ENCODE measurements at places on chromosomes 5 and 9.
A peak's percentile ranks its signal among the peaks of the same experiment; 100 is the strongest.

- no peak for DNase-seq
Observed at GRCh38 chr9:96137671-96138429, 164.1 kb downstream of the HSD17B3 start.

DNA sequence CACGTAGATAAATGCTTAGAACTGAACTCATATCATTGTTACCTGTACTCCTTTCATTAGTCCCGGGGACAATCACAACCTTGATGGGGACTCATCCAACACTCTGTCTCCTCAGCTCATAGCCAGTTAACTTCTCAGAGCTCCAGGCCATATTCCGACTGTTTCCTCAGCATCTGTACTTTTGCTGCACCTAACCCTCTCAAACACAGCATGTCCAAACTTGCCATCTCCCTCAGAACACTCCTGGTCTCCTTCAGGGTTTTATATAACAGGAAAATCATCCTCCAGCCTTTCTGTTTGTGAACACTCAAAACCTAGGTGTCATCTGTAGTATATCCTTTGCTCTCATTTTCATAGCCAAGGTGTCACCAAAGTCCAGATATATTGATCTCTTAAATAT is 150.5 kb downstream of the CDH6 start:
- DNase-seq: no peak

DNA sequence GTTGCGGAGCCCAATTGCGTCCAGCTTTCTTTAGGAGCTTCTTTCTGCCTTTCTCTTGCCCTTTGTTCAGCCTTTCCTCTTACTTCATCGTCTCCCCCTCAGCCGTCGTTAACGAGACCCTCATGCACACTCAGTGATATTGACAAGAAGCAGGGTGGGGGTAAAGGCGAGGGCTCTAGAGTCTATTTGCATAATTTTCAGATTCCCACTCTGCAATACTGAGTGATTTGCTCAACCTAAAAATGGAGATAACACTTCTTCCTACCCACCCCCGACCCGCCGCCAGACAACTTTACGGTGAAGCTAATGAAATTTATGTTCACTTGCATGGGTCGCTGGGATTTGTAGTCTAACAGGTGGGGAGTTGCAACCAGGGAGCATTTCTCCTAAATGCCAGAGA is 1.3 kb upstream of the TBC1D2 start:
- DNase-seq: no peak

DNA sequence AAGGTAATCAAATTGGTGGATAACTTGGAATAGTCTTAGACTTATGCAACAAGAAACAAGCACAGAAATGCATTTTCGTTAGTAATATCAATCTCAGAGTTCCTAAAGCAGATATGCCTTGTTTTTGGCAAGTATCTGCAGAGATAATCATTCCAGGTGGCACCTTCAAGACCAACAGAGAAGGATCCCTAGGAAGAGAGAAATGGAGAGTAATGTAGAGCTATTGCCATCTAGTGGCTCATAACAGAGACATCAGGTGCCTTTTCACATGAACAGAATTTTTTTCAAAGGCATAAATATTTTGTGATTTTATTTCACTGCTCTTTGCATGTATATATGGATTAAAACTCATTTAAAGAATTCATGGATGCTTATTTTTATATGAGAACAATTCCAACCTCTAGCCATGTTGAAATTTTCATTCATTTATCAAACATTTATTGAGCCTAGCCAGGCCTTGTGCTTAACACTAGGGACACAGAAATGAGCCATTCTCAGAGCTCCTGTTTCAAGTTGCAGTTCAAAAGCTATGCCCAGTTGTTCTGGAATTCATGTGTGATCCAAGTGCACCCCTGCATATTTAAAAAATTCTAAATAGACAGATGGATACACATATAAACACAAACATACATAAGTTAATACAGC is 117.5 kb upstream of the OR13F1 start:
- DNase-seq: peak; percentile 62

DNA sequence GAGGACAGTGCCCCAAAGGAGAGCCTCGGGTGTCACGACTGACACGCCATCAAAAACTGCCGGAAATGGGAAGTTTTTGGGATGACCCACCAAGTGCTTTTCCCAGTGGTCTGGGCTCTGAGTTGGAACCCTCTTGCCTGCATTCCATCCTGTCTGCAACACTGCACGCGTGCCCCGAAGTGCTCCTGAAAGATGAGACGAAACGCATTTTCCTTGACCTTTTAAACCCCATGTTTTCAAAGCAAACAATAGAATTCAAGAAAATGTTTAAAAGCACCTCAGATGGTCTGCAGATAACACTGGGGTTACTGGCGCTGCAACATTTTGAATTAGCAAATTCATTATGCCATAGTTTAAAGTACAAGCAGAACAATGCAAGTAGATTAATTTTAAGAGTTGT is 92.9 kb downstream of the ANKRD18A start:
- DNase-seq: no peak

DNA sequence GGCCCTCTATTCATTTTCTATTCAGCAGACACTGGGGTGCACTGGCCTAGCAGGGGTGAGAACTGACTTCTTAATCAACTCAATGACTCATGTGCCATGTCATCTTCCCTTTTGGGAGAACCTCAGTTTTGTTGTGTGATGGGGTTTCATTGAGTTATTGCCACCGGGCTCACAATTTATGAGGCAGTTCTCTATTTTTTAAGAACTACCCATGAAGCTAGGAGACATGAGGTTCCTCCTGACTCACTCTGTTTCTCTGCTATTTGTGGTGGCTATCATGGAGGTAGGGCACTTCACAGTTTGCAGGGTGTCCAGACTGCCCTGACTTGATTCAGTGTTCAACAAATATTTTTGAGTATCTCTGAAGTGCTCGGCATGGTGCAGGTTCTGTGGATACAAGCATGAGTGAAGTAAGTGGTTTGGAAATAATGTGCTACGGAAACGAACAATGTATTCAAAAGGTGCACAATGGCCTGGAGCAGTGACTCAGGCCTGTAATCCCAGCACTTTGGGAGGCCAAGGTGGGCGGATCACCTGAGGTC is 39.3 kb downstream of the SPARC start:
- no peak for DNase-seq
